Heart right ventricle (tissue), 16 donors: ENCODE measurements at places on chromosomes 12 and 14. TPM values are rescaled to one million over a fixed set of nuclear protein-coding genes. Genes with fewer than 3 reads are reported as not detected.

DNA sequence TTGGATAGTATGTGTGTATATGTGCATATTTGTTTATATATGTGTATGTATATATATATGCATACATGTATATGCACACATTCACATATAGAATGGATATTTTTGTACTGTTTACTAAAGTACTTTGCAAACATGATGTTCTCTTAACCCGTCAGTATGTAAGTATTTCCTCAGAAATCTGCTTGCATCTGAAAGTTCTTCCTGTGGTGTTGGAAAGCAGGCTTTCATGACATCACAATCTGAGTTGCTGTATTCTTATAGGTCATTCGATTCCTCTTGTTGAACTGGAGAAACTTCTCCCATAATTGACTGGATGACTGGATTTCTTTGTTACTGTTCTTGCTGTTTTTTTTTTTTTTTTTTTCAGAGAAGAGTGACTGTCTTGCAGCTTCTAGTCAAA lies 29.1 kb downstream of the GABARAPL1 start:
- no peak for DNase-seq

GRCh38 chr12:68290126-68290525 lies 36.7 kb upstream of the IL22 start:
- no peak for DNase-seq

DNA sequence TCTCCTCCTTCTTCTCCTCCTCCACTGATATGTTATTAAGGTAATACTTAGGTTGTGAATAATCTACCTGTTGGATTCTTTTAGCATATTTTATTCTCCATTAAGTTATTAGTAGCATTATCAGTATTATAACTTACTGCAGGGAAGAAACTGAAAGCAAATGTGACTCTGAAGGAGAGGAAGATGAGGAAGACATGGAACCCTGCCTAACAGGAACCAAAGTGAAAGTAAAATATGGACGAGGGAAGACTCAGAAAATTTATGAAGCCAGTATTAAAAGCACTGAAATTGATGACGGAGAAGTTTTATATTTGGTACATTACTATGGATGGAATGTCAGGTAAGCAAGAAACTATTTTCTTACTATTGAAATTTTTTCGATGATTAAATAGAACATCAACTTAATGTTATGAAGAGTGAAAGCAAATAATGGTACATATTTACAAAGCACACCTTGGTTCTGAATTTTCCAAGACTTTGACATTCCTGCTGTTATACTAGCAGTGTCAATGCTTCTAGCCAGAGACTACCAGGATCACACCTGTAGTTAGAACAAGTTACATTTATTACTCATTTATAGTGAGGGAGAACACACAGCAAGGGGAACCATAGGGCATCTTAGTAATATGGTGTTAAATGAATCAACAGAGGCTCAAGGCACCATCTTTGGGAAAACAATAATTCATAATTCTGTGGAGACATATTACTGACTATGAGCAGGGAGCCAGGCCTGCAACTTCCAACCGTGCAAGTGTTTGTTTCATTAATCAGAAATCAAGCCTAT lies 42.0 kb upstream of the TOMM20L start:
- DNase-seq = no peak

GRCh38 chr12:19896041-19896440 lies 456.7 kb downstream of the AEBP2 start:
- DNase-seq = no peak

GRCh38 chr14:80560800-80561657 lies 349.7 kb upstream of the DIO2 start:
- DNase-seq = no peak

GRCh38 chr14:75875958-75876357 lies 105.8 kb downstream of the TGFB3 start:
- no peak for DNase-seq

- DNase-seq = no peak
Measured at GRCh38 chr12:5923043-5923605, 21.9 kb downstream of the ANO2 start.

- DNase-seq = no peak
Measured at GRCh38 chr12:8692573-8692972, 5.2 kb upstream of the RIMKLB start.

GRCh38 chr12:4775936-4776335 lies 55.7 kb downstream of the GALNT8 start:
- DNase-seq = no peak

DNA sequence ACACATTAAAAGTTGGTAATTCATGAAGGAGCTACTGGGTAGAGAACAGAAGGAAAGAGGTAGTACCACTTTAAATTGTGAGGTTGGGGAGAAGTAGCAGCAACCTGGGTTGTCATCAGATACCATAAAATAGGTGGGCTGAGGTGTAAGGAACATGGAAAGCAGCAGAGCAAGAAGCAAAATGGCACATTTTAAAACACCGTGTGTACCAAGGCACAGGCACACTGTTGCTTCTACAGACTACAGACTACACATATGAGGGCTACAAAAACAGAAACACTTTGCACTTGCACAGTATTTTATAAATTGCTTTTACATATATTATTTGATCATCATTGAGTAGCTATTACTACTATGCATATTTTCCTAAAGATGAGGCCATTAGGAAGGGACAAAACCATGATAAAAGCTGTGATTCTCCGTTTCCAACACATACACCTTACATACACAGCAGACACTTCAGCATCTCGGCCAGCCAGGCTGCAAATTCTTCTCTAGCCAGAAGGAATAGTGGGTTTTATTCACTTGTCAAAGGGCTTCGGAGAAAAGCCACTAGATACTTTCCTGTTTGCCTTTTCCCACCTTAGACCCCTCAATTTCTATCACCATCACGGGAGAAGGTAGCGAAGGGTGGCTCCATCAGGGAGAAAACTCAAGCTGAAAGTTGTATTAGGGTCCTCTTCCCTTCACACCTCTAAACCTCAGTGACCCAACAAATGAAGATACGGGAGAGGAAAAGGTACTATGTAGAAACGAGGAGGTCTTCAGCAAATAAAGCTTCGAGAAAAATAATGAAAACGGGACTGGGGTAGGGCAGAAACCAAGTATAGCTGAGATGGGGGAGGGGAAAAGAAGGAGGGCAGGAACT lies 1.6 kb downstream of the PYM1 start:
- DNase-seq = no peak

GRCh38 chr12:127421614-127422013 lies 845.4 kb upstream of the TMEM132C start:
- no peak for DNase-seq

DNA sequence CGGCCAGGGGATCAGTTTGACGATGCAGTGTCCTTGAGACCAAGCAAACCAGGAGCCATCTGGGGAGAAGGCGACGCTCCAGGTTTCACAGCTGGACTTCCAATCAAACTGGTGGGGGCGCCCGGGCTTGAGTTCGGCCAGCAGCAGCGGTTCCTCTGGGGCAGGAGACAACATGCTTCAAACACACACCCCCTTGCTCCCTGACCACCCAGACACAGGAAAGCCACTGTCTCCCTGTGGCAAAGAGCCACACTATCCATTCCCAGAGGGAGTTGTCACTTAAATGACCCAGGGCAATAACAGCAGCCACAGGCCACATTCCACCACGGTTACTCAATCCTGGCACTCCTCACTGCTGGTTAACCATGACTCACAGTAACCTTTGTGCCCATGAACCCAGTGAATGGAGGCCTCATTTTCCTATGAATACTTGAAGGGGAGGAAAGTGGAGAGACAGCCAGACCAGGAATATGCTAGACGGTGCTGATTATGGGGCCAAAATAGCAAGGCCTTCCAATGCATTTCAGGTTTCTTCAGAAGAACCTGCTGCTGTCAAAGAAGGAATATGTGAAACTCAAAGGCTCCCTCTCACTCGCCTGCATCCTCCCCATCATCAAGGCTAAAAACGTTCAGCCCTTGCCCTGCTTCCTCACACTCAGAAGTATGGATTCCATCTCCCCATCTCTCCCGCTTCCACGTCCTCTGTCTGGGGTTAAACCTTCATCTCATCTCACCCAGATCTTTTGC lies 8.5 kb downstream of the WSB2 start:
- peak; percentile 83 for DNase-seq

GRCh38 chr14:69428289-69428998 lies 30.0 kb downstream of the SLC39A9 start:
- DNase-seq = no peak

DNA sequence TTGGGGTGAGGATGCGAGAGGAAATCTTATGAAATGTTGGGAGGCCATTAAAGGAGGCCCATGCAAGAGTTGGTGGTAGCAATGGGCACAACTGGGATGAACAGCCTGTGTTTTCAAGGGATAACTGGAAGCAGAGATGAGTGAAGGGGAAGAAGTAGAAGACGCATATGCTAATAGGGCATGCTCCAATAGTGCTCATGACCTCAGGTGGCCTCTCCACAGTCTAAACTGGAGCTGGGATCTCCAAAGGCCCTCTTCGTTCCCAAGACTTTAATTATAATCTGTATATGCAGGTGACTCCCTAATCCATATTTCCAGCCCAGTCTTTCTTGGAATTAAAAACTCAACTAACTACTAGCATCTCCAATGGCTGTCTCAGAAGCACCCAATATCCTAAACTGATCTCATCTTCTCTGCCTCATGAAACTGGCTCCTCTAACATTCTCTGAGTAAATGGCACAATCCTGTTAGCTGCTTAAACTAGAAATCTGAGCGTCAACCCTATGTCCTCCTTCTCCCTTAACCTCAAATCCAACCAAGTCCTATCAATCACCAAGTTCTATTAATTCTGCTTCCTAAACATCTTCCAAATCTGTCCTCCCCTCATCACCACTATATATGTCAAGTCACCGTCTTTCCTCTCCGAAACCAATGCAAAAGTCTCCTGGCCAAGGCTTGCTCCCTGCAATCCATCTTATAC lies 2.8 kb upstream of the AJUBA start:
- DNase-seq = no peak

DNA sequence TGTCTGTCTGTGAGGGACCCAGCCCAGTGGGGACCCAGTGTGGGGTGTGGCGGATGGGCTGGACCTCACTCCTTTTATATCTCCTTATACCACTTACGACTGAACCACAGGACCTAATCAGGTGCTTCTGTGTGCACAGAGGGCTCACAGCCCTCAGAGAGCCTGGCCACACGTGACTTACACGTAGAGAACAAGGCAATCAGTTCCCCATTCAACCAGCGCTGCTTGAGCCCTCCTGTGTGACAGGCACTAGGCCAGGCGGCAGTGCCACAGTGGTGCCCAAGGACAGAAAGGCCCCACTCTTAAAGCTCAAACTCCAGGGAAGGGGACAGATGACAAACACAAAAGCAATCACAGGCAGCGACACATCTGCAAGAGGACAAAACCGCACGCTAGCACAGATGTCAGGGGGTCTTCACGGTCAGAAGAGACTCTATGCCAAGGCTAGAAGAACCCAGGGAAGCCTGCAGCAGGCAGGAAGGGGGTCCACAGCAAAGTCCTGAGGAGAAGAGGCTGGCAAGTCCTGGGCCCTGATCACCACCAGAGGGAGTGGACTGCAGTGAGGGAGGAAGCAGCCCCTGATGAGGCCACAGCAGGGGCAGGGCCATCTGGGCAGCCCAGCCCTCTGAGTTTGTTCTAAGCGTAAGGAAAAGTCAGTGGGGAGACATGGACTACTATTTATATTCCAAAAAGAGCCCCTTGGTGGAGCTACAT lies 39.3 kb downstream of the SETD3 start:
- no peak for DNase-seq

GRCh38 chr14:26730929-26731618 lies 133.2 kb upstream of the NOVA1 start:
- DNase-seq = no peak

DNA sequence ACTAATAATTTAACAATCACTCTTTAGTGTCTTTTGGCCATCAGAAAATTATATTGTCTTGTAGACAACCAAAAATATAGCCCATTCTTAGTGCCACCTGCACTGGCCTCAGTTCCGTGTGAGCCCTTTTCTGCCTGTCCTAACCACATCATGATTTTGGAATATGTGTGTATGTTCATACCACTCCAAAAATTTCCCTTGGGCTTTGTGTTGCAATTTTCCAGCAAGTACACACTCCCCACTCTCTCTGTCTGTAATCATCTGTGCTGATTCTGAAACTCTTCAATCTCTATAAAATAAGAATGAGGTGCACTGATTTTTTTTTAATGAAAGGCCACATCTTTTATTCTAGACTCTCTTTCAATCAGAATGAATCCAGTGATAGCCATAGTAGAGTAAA lies 196.0 kb downstream of the PIK3C2G start:
- DNase-seq = no peak

DNA sequence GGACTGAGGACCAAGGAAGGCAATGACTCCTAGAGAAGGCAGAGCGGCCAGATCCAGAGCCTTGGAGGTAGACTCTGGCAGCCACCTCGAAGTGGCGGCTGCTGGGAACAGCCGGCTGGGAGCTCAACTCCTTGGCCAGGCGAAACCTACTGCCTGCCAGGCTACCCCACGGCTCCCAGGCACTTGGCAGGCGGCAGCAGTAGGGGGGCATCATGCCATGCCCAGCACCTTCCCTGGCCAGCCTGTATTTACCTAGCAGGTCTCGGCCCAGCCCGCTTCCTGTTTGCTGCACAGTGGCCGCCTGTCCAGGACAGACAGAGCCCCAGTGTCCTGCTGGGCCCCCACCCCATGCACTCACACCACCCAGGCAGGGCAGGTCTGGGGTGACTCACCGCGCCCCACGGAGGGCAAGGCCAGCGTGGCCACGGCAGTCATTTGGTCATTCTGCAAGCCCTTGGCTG lies 10.2 kb downstream of the TRPV4 start:
- no peak for DNase-seq

DNA sequence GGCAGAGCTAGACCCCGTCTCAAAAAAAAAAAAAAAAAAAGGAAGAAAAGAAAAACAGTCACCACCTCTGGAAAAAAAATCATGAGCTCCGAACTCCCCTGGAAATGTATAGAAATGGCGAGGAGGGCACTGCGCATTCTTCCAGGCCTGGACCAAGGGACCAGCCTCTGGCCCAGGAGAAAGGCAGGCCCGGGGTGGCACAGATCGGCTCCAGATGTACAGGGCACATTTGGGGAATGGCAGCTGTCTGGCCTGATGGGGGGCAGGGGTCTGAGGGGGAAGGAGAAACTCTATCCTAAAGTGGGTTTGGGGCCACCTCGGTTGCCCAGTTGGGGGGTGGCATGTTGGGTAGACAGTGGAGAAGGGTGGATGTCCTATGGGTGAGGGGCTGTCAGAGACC lies 46.0 kb upstream of the EML1 start:
- DNase-seq = no peak

DNA sequence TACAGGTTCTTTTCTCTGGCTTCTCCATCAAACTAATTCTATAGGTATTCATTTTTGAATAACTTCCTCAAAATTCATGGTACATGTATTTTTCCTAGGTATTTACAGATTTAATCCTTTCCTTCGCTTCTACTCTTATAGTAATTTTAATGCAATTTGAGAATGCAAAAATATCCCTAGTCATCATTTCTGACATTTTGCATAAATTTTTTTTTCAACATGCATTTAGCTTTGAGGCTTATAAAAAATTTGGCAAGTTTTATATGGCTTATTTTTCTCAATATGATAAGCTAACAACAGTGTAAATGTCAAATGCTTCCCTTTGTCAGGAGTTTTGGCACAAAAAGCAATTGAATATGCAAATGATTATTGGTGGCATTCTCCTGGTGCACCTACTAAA lies 872.6 kb downstream of the FLRT2 start:
- DNase-seq = no peak

- DNase-seq = no peak
Measured at GRCh38 chr12:71958056-71958455, 19.4 kb downstream of the TPH2 start.

- no peak for DNase-seq
Measured at GRCh38 chr12:28800129-28800528, 348.9 kb upstream of the FAR2 start.

- DNase-seq = no peak
Measured at GRCh38 chr12:96327346-96327745, 72.9 kb downstream of the CDK17 start.

The KRT79 gene
- not detected for total RNA-seq

The MORN3 gene
- 0.26 TPM for total RNA-seq

The RASSF8 gene
- total RNA-seq = 32.2 TPM

The KCNA1 gene
- total RNA-seq = not detected

The RNASE7 gene
- total RNA-seq = not detected
